ENCODE measurements at places on chromosomes 7 and 10.

DNA sequence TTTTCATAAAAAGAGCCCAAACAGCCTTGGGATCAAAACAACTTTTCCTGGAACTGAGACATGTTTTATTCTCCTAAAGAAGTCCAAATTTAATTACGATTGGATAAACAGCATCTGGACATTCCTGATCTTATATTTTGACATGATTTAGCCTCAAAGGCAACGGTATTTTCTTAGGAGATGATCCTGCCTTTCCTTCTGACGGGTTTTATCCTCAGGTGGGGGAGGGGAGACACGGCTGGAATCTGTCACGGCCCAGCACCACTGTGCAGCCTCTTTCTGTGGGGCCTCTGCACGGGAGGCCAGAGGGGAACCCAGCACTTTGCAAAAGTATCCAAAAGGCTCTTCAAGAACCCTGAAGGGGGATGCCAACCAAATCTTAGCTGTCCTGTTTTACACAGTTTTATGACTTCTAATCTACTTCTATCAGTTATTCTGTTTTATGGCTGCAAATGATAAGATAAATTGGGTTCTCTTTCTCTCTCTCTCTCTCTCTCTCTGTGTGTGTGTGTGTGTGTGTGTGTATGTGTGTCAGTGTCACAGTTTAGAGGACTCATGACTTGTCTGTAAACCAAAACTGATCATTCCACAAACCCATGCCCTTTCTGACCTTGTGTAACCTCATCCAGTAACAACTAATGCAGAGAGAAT lies 321.1 kb upstream of the NPVF start:
- DNase-seq, result no peak

DNA sequence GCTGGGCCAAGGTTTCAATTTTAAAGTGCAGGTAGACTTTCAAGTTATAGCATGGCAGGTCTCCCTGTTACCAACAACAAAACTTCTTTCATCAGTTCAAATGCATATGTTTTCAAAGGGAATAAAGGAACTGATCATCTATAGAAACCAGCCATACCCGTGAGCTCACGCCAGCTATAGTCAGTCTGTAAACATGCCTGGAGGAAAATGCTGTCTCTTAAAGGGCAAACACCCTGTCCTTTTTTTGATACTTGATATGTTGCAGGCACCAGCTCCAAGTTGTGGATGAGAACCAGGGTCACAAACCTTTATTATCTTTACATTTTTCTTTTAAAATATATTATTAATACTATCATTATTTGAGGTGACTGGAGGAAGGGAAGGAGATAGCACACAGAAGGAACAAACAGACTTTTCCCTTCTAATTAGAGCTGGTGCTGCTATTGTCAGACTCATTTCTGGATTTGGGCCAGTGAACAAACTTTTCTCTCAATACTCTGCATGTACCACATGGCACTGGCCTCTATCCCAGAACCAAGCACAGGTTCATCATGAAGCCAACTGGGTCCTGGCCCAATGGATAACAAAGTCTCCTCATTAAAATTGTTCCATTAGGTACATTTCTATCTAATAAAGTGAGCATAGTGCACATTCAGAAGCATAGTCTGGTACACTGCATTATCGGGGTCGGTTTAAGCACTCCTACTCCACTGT lies 1102.4 kb downstream of the SORCS3 start:
- no peak for DNase-seq

DNA sequence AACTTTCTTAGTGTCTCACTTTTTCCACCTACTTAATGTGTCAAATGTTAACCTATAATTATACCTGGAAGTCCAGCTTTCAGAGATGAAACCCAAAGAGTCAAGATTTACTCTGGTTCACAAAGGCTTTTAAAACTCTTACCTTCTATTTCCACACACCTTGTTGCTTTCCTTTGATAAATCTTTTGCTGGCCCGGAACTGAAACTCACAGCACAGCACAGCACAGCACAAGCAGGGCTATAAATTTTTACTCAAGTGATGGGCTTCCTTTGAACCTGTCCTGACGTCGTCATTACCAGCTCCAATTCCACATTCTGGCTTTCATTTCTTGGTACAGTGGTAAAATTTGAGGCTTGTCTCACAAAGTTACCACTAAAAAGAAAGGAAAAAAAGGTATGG lies 861.0 kb downstream of the SORCS3 start:
- DNase-seq, result no peak

GRCh38 chr10:121481180-121481579 lies 117.1 kb downstream of the FGFR2 start:
- DNase-seq, result no peak

DNA sequence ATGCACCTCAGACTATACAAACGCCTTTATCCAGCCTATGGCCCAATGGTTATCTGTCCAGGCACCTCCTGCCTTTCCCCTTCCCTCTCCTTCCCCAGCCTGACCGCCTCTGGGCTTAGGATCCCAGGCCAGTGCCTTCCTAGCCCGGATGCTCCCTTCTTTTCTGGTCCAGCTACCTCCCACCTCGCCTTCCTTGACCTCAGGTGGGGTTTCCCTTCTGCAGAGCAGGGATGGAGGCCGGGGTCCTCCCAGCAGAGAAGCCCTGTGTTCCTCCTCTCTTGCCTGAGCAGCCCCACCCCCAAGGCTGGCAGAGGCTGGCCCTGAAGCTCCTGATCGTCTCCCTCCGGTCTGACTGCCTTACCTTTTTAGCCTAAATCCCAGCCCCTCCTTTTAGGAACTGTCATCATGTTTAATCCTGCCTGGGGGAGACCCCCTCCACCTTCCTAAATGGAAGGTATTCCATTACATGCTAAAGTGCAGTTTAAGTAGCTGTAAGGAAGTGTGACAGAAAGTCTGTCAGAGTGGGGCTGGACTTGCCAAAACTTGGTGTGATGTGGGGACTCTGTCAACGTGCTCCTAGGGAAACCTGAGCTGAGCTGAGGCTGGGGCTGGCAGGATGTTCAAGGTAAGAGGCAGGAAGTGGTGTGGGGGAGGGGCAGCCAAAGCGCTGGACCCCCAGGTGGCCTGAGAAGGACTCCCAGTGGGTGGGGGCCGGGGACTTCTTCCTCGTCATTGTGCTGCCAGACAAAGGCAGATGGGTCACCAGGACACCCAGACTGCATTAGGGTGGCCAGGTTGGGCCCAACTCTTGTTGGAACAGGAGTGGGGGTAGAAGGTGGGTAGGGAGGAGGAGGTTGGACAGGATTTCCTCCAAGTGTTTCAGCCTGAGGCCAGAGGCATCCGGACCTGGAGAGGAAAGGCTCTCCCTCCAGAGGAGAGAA lies 39.5 kb downstream of the LBX1 start:
- no peak for DNase-seq
